ENCODE measurements at places on chromosomes 4 and X.

- peak; percentile 30 for DNase-seq
Measured at GRCh38 chr4:106315476-106315967, 487 bp downstream of the TBCK start.

GRCh38 chr4:57544811-57545654 is 434.8 kb upstream of the IGFBP7 start:
- no peak for DNase-seq

DNA sequence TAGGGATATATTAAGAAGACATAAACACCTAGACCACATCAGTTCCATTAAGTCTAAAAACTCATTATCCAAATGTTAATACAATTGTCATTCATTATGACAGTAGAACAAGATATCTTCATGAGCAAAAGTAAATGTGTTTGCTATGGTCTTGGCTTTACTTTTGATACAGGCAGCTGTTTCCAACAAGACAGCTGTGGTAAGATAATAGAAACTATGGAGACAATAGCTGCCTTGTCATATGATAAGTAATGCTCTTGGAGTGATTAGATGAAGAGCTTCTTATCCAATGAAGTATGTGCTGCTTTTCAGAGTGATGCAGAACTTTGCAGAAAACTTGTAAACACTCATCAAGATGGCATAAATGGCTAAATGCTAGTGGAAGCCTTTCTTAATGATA is 1066.0 kb downstream of the FSTL5 start:
- DNase-seq = no peak

DNA sequence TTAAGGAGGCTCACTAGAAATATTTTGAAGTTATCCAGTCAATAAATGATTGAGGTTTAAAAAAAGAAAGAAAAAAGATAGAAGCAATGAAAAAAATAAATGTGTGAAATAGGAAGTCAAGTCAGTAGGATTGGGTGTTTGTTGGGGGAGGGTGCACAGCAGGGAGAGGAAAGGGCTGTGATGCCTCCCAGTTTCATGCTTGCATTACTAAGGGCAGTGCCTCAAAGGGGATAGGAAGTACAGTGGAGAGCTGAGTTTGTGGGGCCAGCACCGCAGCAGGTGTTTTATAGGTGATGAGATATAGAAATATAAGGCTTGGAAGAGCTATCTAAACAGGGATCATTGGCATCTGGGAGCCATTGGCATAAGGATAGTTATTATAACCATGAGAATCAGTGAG is 919.2 kb downstream of the STIM2 start:
- no peak for DNase-seq

- no peak for DNase-seq
Measured at GRCh38 chrX:3293251-3293650, 53.2 kb downstream of the MXRA5 start.

DNA sequence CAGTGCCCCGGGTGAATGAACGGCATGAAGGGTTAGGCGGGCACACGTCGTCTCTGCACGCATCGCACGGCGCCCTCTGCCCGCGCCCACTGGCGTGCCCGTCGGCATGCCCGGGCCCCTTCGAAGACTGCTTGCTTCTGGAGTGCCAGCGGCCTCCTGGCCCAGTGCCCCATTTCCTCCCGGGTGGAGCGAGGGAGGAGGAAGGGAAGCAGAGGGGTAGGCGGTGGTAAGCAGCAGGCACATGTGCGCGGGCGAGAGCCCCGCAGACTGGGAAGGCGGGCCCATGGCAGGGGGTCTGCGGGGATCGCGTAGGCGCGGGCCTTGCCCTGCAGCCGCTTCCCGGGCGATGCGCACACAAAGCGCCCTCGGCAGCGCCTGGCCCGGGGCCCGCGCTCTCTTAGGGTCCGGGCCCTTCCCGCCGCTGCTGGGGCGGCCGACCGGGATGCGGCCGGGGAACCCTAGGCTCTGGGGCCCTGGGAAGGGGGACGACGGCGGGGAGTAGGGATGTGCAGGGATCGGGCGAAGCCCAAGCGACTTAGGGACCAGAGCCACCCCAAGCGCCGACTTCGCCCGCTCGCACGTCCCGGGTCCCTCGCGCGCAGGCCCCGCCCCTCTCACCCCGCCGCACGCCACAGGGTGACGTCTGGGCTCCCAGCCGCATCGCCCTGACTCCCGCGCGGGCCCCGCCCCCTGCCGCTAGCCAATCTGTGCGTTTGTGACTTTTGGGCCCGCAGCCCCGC is 866 bp upstream of the EMD start:
- no peak for DNase-seq

GRCh38 chr4:10326075-10326474 is 131.2 kb downstream of the ZNF518B start:
- no peak for DNase-seq

GRCh38 chr4:140837736-140838135 is 81.6 kb upstream of the TBC1D9 start:
- DNase-seq = no peak

DNA sequence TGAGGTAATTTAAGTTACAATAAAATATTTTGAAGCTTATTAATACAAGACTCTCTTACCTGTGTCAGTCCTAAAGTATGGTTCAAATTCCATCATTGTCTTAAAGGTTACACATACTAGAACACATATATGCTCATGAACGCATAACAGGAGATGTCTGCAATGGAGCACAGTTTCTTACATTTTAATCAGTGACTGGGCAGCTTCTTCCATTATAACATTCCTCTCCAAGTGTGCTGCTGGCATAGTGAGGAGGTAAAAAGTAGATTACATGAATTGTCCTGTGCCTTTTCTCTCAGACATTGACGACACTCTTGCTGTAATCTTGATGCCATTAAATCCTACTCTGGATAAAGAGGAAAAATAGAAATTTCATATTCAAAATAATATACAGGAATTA is 40.8 kb upstream of the GRID2 start:
- no peak for DNase-seq

DNA sequence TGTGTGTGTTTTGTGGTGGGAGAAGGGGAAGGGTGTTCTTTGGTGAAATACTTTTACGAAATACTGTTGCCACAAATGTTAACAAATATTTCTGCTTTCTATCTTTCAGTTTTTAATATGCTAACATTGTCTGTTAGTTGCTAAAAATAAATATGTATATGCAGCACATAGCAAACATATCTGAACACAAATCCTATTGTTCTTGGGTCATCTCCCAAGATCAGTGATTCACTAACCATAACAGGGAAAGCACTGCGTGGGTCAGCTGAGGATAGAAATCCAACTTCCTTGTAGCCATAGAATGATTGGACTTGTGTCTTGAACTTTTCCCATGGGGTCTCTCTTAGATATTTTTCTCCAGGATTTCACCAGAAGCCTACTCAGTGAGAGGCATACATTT is 250.3 kb upstream of the FAM47A start:
- DNase-seq = no peak

- DNase-seq = no peak
Measured at GRCh38 chrX:119984652-119985051, 41.1 kb upstream of the NKAP start.

Data from activated gamma-delta T cell treated with Interleukin-2 at 50 U/mL for 16 hours (primary cell).